ENCODE measurements at places on chromosomes 13 and 19.

- DNase-seq = no peak
Observed at GRCh38 chr13:36006347-36006746, 124.8 kb downstream of the DCLK1 start.

DNA sequence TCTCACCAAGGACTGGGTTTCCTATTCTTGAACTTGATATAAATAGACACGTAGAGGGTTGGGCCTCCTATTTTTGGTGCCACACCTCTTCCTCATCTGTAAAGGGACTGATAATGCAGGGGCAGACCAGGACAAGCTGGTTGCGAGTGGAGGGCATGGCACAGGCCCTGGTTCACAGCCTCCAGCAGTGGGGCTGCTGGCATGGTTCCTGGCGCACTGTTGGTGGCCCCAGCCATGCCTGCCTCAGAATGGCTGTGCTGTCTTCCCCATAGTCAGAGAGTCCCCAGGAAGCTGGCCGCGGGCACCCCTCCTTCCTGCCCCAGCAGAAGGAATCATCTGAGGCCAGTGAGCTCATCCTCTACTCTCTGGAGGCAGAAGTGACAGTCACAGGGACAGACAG, 10.5 kb upstream of the OVOL3 start:
- no peak for DNase-seq

DNA sequence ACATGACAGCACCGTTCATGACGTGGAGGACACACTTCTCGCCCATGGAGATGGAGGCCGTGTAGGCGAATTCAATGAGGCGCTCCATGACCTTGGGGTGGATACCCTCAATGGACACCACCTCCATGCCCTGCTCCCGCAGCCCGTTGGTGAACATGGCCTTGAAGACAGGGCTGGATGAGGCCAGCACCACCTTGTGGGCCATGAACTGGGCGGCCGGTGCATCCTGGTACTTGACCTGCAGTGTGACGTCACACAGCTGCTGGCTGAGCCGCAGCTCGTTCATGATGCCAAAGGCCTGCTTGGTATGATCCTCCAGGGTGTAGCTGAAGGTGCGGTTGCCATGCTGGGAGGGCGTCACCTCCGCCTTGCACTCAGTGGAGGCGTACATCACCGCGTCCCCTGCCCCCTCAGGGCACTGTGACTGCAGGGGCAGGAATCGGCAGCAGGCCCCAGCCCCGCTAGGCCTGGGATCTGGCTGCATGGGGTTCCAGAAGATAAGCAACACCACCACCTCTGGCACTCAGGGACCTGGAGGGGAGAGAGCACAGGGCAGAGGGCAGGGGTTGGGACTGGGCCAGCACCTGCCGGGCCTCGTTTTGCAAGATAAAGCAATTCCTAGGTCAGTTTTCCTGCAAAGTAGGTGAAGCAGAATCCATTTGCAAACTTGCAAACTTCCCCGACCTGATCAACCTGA, 3.5 kb downstream of the KEAP1 start:
- DNase-seq = no peak

GRCh38 chr19:35123573-35123972, 8.0 kb downstream of the FXYD3 start:
- DNase-seq = no peak

DNA sequence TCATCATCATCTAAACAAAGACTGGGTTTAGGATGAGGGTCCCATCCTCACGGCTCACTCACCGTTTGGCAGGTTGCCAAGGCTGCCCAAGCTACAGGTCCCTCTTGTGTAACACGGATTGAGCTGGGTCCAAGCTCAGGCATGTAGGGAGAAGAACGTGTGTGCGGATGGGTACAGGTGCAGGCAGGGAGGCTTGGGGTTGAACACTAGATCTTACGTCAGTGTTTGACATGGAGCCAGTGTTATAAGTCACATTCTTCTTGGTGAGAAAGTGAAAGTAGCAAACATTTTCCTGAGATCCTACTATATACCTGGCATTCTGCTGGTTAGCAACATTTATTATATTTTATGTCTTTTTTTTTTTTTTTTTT, 136.8 kb upstream of the RNF113B start:
- DNase-seq = no peak

DNA sequence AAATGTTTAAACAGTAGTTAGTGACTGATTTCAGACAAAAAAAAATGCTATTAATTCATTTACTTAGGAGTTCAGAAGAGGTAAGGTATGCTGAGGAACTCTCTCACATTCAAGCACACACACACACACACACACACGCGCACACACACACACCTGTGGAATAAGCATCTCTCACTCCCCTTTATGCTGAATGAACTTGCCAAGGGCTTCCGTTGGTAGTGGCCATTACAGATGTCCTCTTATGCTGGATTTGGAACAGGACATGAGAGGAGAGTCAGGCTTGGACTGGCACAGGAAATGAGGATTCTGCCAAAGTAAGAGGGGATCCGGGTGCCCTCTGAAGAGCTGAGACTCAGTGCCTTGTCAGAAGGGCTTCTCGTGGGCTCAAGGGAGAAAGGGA, 463.4 kb upstream of the MIR17HG start:
- no peak for DNase-seq

DNA sequence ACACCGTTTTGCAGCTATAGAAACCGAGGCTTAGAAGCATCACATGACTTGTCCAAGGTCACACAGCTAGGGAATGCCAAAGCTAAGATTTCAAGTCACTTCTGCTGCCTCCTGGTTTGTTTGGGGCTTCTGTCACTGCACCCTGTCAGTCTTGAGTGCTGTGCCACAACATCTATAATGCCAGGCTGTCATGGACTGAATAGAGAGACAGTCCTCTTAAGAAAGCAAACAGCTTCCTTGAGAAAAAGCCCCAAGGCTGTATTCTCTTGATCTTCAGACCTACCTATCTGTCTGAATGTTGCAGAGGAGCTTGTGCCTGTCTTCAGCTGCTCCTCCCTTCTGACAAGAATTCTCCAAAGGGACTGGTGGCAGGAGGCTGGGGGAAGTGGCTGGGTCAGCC, 81.6 kb downstream of the OLFM4 start:
- no peak for DNase-seq

DNA sequence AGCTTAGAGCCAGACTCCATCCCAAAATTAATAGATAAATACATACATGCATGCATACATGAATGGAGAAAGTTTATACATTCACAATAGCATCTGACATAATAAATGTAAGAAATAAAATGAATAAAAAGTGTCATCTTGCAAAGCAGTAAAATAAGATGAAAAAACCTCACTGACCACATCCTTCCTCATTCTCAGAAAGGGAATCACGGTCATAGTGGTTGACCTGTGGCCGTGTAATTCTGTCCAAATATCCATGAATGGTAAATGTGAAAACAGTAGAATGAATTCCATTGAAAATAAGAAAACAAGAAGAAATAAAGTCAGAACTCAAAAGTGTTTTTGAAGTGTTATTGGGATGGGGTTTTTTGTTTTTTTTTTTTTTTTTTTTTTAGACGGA, 9.8 kb upstream of the CDC42EP5 start:
- no peak for DNase-seq

- DNase-seq = no peak
Observed at GRCh38 chr13:49646688-49647087, 18.4 kb downstream of the ARL11 start.

- no peak for DNase-seq
Observed at GRCh38 chr19:2624537-2625091, 77.9 kb downstream of the GNG7 start.

DNA sequence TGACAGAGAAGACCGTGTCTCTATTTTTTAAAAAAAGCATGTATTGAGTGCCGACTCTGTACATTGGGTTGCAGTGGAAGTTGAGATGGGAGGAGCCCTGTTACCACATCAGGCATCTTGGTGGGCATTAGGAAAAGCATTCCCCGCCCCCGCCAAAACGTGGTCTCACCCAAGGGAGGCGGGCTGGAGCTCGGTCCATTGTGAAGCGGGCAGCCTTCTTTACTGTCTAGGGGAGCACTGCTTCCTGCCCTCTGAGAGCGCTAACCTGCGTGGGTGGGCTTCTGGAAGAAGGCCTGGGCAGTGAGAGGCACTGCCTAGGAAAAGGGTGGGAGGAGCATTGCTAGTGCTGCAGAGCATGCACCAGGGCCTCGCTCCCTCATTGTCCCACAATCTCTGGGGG, 3.9 kb downstream of the NR1H2 start:
- DNase-seq = no peak

- DNase-seq = no peak
Observed at GRCh38 chr19:8831832-8832131, 322 bp downstream of the ZNF558 start.

- DNase-seq = no peak
Observed at GRCh38 chr19:37243206-37243632, 25.2 kb downstream of the ZNF383 start.

GRCh38 chr13:114296902-114297301, 15.5 kb downstream of the UPF3A start:
- DNase-seq = no peak

GRCh38 chr13:51330791-51331190, 8.7 kb upstream of the SERPINE3 start:
- DNase-seq = no peak

- no peak for DNase-seq
Observed at GRCh38 chr19:29145756-29146155, 67.2 kb downstream of the UQCRFS1 start.

DNA sequence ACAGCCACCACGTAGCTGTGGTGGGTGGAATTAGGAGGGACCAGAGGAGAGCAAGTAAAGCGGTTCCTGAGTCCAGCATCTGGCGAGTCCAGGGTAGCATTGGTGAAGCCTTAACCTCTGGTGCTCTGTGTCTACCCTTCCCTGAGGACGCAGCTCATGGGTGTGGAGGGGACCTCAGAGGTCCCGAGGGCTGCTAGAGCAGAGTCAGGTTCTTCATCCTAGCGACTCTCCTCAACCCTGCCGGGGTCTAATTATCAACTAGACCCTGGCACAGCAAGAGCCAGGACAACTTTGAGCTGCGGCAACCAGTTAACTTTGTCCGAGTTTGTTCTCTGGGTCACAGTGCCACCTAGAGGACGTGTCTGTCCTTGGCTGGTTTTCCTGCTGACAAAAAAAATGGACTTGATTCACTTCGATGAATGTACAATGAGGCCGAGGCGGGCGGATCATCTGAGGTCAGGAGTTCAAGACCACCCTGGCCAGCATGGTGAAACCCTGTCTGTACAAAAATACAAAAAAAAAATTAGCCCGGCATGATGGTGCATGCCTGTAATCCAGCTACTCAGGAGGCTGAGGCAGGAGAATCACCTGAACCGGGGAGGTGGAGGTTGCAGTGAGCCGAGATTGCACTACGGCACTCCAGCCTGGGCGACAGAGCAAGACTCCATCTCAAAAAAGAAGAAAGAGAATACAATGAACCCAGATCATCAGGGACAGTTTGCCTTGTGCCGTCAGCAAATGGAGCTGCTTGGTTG, 25.0 kb downstream of the TSSK6 start:
- peak; percentile 58 for DNase-seq

- no peak for DNase-seq
Observed at GRCh38 chr13:80340651-80341100, 250 bp downstream of the SPRY2 start.
